Pons (tissue), 1 donor: ENCODE measurements at places on chromosomes 7 and 10.

GRCh38 chr10:105010411-105011121, 369.5 kb downstream of the SORCS3 start:
- no peak for DNase-seq

- no peak for DNase-seq
These were observed 17.2 kb downstream of the CHST15 start for GRCh38 chr10:124076148-124076733.

GRCh38 chr10:129793996-129794395, 170.1 kb downstream of the EBF3 start:
- no peak for DNase-seq

GRCh38 chr10:93438613-93439253, 43.4 kb downstream of the MYOF start:
- DNase-seq, result no peak

DNA sequence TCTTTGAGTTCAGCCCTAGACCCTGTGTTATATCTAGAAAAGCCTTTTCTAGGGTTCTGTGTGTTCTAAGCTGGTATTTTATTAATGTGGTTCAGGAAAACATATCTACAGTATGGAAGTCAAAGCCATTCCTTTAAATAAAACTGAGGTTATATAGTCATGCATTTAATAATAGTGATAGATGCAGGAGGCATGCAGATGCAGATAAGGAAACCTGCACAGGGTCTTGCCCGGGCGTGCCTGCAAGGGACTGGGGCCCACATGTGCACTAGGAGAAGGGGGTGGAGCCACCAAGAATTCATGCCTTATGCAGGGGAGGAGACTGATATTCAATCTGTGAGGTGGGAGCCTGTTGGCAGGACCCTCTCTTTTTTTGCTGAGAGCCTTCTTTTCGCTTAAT, 171.5 kb downstream of the PRPF18 start:
- DNase-seq, result no peak

DNA sequence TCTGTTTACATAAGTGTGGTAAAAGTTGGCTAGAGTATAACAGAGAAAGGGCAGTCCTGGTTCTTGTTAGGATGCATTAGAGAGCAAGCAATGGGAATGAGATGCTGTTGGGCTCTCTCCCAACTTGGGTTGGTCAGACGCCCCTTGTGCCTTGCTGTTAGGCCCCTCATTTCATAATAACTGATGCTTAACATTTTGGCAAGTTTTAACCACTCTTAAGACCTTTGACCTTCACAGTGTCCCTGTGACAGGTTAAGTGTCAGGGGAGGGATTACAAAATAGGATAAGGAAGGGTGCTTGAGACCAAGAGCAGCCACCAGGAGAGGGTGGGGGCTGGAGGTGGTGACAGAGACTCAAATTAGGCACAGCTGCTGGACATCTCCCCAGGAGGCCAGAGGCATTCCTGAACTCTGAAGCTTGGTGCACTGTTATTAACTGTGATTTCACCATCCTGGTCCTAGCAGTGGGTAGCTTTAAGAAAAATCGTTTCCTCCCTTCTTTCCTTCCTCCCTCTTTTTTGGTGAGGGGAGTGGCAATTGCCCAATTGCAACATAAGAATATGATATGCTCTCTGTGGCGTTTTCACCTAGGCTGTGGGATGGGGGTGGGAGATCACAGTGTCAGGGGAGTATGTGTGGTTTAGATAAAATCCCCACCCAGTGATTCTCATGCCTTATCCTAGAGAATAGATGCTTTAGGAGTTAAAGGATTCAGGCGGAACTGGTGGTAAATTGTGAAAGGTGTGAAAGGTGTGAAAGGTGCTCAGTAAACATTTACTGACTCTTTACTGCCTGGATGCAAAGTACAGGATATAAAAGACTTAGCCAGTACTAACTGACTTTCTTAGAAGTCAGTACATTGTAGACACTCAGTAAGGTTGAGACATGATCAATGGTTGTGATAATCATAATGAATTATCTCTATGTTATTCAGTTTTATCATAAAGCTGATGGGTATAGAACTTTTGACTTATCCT, 270.5 kb downstream of the BICC1 start:
- DNase-seq, result no peak

GRCh38 chr7:90266808-90267207, 21.8 kb downstream of the CFAP69 start:
- no peak for DNase-seq
